ENCODE measurements at places on chromosomes 5 and 9.

DNA sequence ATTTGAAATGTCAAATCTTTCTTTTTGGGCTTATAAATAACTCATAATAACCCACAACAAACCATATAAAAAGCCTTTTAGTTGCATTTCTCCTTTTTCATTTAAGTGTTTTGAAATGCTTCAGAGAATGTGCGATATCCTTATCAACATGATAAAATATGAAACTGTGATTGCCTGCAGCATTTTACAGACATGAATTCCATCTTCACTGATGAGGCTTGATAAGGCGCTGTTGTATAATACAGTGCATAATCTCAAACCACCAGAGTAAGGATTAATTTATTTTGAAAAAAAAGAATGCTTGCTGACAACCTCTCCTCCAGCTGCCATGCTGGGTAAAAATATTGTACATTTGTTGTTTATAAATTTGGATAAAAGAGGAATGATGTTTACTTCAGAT, 216.8 kb downstream of the PBX3 start:
- H3K27me3 ChIP-seq: no peaks in the 10 kb centered on the region
- no peaks in the 10 kb centered on the region for H3K4me1 ChIP-seq
- peaks cover 10% of the 10 kb centered on the region for H3K36me3 ChIP-seq
- no peak overlapping the region for H3K4me3 ChIP-seq

DNA sequence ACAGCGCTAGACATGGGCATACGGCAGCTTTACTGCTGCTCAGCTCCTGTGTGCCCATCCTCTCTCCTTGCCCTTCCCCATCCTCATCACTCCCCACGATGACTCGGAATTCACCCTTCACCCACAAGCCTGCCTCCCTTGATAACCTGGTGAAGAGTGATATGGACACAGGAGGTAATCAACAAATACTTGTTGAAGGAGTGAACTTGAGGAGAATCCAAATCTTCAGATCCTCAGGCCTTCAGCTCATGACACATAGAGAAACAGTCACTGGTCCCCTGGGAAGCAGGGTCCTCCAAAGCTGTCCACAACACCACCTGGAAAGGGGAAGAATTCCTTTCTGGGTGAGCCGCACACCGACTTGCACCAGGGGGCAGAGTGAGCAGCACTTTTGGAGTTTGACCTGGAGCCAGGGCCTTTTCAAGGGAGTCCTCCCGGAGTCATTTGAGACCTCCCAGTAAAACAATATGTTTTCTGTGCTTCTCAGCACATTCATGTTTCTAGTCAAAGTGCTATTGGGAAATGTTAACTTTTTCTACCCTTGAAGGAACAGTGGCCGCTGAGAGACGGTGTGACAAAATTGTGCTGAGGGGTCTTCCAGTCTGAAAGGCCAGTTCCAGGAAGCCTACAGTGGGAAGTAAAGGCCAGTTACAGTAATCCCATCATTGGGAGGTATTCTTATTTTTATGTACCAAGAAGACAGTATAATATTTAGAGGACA, 332.3 kb downstream of the CWC27 start:
- no peak overlapping the region for H3K27ac ChIP-seq
- H3K27me3 ChIP-seq: peaks cover 20% of the 10 kb centered on the region
- no peak for DNase-seq
- no peaks in the 10 kb centered on the region for H3K36me3 ChIP-seq

DNA sequence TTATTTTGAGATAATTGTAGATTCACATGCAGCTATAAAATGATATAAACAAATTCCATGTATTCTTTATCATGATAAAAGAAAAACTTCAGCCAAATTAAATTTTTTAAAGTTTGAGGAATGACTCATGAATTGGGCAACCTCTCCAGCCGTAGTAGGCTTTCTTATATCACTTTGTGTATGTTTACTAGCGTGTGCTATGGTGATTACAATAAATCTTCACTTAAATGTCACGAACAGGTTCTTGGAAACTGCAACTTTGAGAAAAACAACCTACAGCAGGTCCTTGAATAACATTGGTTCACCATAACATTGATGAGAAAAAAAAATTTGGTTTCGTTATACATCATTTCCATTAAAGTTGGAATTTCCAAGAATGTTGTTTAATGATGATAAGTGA, 730.9 kb upstream of the TYRP1 start:
- no peak overlapping the region for H3K4me3 ChIP-seq
- no peaks in the 10 kb centered on the region for H3K4me1 ChIP-seq
- no peaks in the 10 kb centered on the region for H3K27me3 ChIP-seq
- H3K27ac ChIP-seq: no peak overlapping the region
- no peaks in the 10 kb centered on the region for H3K36me3 ChIP-seq

DNA sequence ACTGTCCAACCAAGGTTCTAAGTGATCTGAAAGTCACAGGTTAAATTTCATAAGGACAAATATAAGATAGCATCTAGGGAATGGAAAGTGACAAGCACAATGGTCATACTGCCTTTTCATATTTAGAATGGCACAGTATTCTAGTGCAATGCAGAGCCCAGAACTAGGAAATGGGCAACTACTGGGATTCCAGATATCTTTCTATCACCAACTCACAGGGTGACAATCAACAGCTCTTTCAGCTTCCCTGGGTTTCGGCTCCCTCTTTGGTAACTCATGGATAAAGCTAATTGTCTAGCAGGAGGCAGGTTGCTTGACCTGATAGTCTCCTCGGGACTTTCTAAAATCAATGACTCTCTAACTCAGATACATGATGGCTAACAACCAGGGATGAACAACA, 60.4 kb downstream of the NR3C1 start:
- DNase-seq: no peak
- peaks cover 36% of the 10 kb centered on the region for H3K4me1 ChIP-seq
- H3K27me3 ChIP-seq: no peaks in the 10 kb centered on the region
- H3K4me3 ChIP-seq: no peak overlapping the region
- H3K27ac ChIP-seq: no peak overlapping the region

DNA sequence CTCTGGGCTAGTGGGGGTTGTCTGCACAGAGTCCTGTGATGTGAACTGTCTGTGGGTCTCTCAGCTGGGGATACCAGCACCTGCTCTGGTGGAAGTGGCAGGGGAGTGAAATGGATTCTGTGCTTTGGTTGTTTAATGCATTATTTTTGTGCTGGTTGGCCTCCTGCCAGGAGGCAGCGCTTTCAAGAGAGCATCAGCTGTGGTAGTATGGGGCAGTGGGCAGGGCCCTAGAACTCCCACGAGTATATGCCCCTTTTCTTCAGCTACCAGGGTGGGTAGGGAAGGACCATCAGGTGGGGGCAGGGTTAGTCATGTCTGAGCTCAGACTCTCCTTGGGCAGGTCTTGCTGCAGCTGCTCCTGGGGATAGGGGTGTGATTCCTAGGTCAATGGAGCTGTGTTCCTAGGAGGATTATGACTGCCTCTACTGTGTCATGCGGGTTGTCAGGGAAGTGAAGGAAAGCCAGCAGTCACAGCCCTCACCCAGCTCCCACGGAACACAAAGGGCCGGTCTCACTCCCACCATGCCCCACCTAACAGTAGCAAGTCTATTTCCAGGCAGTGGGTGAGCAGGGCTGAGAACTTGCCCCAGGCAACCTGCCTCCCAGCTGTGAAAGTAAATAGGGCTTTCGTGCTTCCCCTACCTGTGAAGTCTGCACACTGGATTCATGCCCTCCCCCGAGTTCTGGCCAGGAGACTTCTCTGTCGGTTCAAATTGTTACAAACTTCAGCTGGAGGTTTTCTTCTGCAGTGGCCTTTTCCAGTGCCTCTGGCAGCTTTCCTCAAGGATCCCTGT, 25.7 kb upstream of the FAM81B start:
- no peak overlapping the region for H3K4me3 ChIP-seq
- H3K27ac ChIP-seq: no peak overlapping the region
- DNase-seq: no peak
- no peaks in the 10 kb centered on the region for H3K36me3 ChIP-seq
- H3K4me1 ChIP-seq: no peaks in the 10 kb centered on the region

DNA sequence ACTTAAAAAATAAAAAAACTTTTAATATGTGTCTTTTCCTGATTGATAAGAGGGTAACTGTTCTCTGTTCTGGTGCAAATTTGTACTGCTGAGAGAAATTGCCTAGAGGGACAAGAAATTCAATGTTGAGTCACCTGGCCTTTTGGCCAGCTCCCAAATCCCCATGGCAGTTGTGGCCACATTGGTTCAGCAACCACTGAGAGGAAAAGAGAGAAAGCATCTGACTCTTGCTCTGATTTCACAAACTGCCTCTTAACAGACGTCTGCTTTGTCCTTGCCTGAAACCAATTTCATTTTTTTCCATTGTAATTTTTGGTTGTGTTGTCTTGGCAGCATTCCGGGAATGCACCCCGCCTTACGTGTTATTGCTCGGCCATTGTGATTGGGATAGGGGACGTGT, 42.4 kb downstream of the NTRK2 start:
- H3K4me1 ChIP-seq: peaks cover 19% of the 10 kb centered on the region
- DNase-seq: no peak
- no peak overlapping the region for H3K4me3 ChIP-seq
- H3K27ac ChIP-seq: no peak overlapping the region

- no peaks in the 10 kb centered on the region for H3K27me3 ChIP-seq
- H3K4me1 ChIP-seq: peaks cover 4% of the 10 kb centered on the region
- H3K36me3 ChIP-seq: no peaks in the 10 kb centered on the region
- no peak overlapping the region for H3K4me3 ChIP-seq
- DNase-seq: no peak
- H3K27ac ChIP-seq: no peak overlapping the region
Observed at GRCh38 chr5:142878638-142879037, 108.5 kb downstream of the ARHGAP26 start.

DNA sequence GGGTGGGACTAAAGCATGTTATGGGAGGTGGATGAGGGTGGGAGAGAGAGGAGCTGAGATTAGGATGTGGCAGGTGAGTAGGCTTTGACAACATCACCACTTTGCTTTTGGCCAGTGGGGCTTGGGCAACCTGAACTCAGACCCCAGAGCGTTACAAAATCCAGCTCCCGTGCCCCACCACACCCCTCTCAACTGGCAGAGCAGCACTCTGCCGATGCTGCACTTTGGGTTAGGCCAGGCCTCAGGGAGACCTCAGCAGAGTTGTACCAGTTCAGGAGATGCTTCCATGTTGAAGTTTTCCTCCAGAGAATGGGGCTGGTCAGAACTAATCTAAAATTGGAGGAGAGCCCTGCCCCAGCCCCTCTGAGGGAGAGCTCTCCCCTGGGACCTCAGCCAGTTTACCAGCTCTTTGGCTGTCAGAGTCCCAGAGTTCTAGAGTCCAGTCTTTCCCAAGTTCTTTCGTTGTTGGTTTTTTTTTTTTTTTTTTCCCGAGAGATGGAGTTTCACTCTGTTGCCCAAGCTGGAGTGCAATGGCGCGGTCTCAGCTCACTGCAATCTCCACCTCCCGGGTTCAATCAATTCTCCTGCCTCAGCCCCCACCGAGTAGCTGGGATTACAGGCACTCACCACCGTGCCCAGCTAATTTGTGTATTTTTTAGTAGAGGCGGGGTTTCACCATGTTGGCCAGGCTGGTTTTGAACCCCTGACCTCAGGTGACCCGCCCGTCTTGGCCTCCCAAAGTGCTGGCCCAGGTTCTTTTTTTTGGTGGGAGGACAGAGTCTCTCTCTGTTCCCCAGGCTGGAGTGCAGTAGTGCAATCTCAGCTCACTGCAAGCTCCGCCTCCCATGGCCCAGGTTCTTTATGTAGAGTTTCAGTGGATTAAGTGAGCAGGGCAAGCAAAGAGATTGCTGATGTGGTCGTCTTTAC, 17.8 kb downstream of the NUDT2 start:
- H3K4me1 ChIP-seq: no peaks in the 10 kb centered on the region
- no peak overlapping the region for H3K4me3 ChIP-seq
- no peaks in the 10 kb centered on the region for H3K27me3 ChIP-seq
- no peak for DNase-seq

GRCh38 chr9:38423273-38423972, 831 bp downstream of the IGFBPL1 start:
- H3K4me1 ChIP-seq: peaks cover 3% of the 10 kb centered on the region
- no peak for DNase-seq
- H3K4me3 ChIP-seq: no peak overlapping the region
- no peaks in the 10 kb centered on the region for H3K36me3 ChIP-seq
- H3K27me3 ChIP-seq: peaks cover 51% of the 10 kb centered on the region

DNA sequence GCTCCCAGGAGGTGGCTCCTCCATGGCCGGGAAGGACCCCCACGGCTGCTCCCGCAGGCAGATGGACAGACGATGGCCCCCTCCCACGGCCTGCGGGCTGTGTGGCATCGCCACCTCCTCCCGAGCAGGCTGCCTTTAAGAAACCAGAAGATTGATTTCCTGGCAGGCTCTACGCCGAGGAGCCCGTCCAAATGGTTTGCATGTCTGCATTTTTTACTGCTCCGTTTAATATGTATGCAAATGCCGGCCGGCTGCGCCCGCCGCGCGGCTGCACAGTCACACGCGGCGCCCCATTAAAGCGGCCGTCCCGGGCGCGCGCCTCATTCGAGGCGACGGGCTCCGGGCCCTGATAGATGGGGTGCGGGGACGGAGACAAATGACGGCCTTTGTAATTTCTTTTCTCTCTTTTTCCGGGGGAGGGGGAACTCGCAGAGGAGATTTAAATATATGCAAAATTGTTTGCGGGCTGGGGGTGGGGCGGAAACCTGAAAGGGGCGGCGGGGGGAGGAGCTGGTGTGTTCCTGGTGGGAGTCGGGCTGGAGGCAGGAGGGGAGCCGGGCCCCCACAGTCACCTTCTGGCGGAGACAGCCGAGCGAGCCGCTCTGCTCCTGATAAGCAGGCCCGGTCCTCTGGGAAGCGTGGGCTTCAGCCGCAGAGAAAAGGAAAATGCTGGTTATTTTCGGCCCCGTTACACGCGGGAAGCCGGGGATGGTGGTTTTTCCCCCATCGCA, 158.7 kb upstream of the IER5L start:
- H3K27me3 ChIP-seq: peaks cover 6% of the 10 kb centered on the region
- peak overlapping the region; percentile 40 for H3K4me3 ChIP-seq
- no peak for DNase-seq
- H3K4me1 ChIP-seq: peaks cover 12% of the 10 kb centered on the region

DNA sequence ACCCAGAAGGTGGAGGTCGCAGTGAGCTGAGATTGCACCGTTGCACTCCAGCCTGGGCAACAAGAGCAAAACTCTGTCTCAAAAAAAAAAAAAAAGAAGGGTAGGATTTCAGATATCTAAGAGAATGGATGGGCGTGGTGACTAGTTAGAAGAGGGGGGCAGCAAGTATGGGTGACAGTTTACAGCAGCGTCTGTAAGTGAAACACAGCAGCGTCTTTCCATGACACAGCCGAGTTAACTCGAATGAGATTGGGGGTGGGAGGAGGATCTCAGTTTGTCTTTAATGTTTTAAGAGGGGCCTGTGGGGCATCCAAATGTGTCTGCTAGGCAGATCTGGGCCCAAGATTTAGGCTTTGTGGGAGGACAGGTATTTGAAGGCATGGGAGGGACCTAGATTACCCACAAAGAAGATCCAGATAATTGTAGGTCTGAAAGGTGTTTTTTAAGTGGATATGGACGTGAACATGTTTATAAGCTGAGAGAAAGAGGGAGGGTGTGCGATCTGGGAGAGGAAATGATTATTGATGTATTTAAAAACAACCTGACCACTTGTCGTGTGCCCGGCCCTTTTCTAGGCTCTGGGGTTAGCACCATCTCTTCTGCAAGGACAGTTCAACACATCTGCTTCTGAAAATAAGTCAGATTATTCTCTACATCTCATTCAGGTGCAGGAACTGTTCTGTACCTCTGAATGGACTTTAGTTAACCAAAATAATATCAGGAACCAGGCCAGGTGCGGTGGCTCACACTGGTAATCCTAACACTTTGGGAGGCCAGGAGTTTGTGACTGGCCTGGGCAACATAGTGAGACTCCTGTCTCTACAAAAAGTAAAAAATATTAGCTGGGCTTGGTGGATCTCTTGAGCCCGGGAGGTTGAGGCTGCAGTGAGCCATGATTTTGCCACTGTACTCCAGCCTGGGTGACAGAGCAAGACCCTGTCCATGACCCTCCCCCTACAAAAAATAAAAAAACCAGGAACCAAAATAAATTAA, 2.5 kb downstream of the CEP78 start:
- peaks cover 36% of the 10 kb centered on the region for H3K36me3 ChIP-seq
- peak overlapping the region; percentile 49 for H3K4me3 ChIP-seq
- no peak for DNase-seq
- H3K4me1 ChIP-seq: peaks cover 43% of the 10 kb centered on the region

Data from activated T-helper 2 cell treated with anti-CD3 and anti-CD28 coated beads, Interferon-gamma antibody, Interleukin-2, Interleukin-4, amounts not matched to agents 10 μg/mL and 5 μg/mL and 100 μg/mL, durations not matched to agents 14 hours and 24 hours and 36 hours (primary cell).